Posterior vena cava (tissue), 2 donors: ENCODE measurements at places on chromosomes 7 and 10. TPM values are rescaled to one million over a fixed set of nuclear protein-coding genes. Genes with fewer than 3 reads are reported as not detected.

ZNF488 gene
- not detected for total RNA-seq

LSM5 gene
- 31.0 TPM for total RNA-seq

ZNF727 gene
- total RNA-seq: 6.4 TPM

ZNF12 gene
- total RNA-seq: 25.0 TPM

AKR1B1 gene
- total RNA-seq: 53.7 TPM

CDHR1 gene
- total RNA-seq: 0.14 TPM

CHRM2 gene
- not detected for total RNA-seq

COL17A1 gene
- total RNA-seq: 0.88 TPM

FAM25C gene
- not detected for total RNA-seq

VGF gene
- total RNA-seq: not detected

LEP gene
- total RNA-seq: 5.2 TPM
